Glomerular endothelial cell (primary cell): ENCODE measurements at places on chromosomes 7 and 10. TPM values are rescaled to one million over a fixed set of nuclear protein-coding genes. Genes with fewer than 3 reads are reported as not detected.

DNA sequence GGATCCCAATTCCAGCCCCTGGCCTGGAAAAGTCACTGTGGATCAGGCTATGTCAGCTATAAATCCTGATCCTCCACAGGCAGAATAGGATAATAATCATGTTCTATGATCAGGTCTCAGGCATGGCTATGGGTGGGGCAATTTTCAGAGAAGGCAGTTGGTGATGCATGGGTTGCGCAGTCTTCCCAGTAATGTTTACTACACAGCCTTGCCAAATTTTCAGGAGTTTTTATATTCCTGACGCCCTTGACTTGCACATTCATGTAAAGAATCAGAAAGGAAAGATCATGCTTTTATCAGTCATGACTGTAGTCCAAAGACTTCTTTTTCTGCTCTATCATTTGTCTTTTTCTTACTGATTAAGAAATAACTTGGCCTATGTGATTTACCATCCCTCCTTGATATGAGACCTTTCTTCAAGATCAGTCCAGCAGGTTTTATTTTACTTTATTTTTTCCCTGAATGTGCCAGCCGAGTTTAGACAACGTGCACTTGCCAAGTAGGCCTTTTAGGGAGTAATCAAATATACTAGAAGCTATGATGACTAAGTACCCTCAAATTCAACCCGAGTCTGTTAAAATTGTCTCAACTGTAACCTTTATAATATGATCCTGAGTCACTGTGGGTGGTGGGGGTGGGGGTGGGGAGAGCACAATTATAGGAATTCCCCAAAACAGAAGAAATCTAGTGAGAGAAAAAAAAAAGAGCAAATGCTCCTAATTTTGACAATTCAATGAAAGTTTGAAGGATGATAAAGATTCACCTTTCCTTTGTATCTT lies 31.9 kb downstream of the ARL4A start:
- DNase-seq: no peak

- DNase-seq: no peak
Observed at GRCh38 chr7:39027491-39027890, 49.8 kb downstream of the POU6F2 start.

GRCh38 chr10:31935678-31936077 lies 7.0 kb upstream of the ARHGAP12 start:
- DNase-seq: no peak

GRCh38 chr10:35422228-35422627 lies 85.9 kb downstream of the CCNY start:
- peak; percentile 69 for DNase-seq

The XRCC2 gene
- 1.9 and 4.6 TPM in 2 replicates for total RNA-seq
